Inflammatory macrophage (primary cell): ENCODE measurements at places on chromosomes 2 and 18.

DNA sequence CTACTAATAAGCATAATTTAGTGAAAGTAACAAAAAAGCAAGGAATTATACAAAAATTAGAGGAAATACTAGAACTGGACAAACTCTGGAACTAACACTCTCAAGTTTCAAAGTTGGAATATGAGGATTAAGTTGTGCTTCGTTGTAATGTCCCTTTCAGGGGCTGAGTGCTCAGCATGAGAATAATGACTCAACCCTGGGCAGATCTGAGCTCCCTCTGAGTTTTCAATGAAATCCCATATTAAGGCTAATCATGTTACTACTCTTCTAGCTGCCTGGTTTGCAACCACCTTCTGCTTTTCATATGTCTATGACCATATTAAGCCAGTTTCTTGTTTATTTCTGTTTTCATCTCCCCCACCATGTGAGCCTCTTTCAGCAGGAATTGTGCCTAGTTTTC, 274.9 kb upstream of the LRRTM4 start:
- no peak for DNase-seq

- no peak for DNase-seq
These were observed 184.5 kb downstream of the MGAT5 start for GRCh38 chr2:134438371-134438770.

DNA sequence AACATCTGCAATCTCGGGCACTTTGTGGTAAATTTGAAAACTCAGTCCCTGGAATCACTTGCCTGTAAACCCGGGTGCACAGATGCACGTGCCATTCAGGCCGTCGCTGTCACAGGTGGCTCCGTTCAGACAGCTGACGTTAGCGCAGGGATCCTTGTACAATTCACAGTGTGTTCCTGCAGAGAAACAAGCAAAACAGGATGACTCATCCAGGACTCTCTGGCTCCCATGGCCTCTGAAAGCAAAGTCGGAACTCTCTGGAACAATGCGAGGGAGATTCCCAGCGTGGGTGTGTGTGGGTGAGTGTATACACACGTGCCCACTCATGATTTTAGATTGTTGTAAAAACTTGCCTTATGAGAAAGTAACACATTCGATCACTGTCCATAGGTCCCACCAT, 136.1 kb upstream of the PID1 start:
- DNase-seq: peak; percentile 43

DNA sequence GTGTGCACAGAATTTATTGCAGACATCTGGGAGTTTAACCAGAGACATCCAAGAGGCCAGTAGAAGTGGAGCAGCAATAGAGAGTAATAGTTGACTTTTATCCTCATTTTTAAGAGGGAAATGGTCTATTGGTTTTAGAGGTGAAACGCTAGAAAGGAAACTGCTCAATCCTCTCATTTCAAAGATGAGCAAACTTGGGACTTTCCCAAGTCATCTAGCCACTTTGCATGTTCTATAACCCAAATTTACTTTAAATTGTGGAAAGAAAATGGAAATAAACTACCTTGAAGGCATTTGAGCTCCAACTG, 601.7 kb downstream of the ARHGAP15 start:
- DNase-seq: no peak

- no peak for DNase-seq
These were observed 600.2 kb downstream of the NYAP2 start for GRCh38 chr2:225999692-226000091.

DNA sequence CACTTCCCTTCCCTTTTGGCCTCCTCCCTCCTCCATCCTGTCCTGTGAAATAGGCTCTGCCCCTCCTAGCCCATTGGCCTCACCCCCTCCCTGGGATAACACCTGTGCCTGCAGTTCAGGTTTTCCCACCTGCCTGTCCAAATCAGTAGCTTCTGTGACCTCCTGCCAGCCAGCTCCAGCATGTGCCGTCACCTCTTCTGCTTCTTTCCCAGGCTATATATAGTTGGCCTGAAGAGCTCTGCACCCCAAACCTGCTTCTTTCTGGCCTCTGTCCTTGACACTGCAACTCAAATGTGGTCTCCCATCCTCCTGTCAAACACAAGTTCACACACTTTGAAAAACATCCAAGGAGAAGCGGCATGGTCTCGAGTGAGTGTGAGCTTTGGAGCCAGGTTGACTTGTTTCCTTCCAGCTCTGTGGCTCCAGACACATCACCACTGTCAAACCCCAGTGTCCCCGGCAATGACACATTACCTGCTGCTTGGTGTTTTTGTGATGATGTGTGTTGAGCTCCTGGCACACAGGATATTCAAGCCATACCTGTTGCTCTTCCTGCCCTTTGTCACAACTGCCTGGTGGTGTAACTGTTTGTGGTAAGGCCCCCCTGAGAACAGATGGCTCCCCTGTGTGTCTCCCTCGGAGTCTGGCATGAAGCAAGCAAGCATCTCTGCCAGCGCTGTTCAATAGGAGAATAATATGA, 143.6 kb upstream of the DAPL1 start:
- DNase-seq: no peak

- no peak for DNase-seq
These were observed 259.0 kb upstream of the ERBB4 start for GRCh38 chr2:212797484-212798205.

- DNase-seq: no peak
These were observed 100.9 kb downstream of the SPRED2 start for GRCh38 chr2:65331336-65332025.

DNA sequence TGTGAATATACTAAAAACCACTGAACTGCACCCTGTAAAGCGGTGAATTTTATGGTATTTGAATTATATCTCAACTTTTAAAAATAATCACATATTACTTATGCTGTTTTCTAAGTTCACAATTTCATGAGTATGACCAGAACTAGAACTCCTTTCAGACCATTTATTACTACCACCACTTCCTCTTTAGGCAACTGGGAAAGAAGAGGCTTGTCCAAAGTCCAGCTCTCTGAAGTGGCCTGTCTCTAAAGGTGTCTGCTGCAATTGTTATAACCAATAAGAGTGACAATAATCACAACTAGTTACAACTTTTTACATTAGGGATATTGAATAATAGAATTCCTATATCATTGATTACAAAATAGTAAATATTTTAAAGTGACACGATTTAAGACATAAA, 267.9 kb upstream of the PIK3C3 start:
- DNase-seq: no peak

DNA sequence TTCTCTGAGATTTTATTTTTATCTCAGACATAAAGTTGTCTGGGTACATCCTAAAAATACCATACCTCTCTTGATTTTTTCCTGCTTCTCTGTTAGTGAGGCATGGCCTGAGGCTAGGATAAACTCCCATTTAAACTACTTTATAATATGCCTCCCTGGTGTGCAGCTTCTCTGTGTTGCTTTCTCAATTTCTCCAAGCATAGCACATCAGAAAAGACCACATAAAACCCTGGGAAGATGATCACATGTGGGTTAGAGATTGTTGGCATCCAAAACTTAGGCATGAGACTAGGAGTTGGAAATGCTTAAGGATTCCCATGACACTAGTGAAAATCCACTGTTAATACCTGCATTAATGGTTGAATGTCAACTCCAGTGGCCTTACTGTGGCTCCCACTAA, 254.6 kb downstream of the RND3 start:
- DNase-seq: no peak

- DNase-seq: no peak
These were observed 3.0 kb downstream of the SIX2 start for GRCh38 chr2:45006041-45006941.

GRCh38 chr18:48007955-48008701, 77.7 kb upstream of the SMAD2 start:
- peak; percentile 20 for DNase-seq

DNA sequence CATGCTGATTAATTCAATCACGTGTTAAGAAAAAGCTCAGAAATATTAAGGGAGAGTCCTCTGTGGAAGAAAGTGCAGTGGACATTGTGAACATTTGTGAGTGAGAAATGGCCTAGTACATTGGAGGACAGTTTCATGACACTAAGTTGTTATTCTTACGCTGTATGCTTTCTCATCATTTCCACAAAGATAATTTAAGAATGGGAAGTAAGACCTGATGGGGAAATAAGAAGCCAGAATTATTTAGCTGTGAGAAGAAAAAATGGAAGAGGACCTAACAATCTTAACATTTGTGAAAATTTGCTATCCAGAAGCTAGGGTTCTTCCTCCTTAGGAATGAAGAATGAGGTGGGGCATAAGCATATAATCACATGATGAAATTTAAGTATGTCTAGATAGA, 15.2 kb upstream of the RAPH1 start:
- DNase-seq: peak; percentile 4

GRCh38 chr18:59068276-59069071, 71.2 kb upstream of the SEC11C start:
- no peak for DNase-seq

GRCh38 chr2:173412628-173413027, 58.0 kb downstream of the CDCA7 start:
- DNase-seq: no peak

- no peak for DNase-seq
These were observed 363 bp downstream of the GREB1 start for GRCh38 chr2:11534071-11534745.

- no peak for DNase-seq
These were observed 858 bp downstream of the KCNS3 start for GRCh38 chr2:17879137-17879912.

DNA sequence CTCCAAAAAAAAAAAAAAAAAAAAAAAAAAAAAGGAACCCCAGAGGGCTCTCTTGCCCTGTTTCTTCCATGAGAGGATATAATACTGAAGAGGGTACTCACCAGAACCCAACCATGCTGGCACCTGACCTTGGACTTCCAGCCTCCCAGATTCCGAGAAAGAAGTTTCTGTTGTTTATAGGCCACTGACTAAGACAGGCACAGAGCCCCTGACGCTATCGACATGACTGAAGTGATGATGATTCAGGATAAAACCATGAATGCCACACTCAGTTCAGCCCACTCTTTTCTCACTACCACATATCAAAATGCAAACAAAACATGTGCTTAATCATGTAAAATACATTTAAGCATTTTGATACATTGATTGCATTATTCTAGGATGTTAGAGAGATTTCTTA, 66.1 kb upstream of the CDCA7 start:
- DNase-seq: no peak

- no peak for DNase-seq
These were observed 70.1 kb downstream of the NABP1 start for GRCh38 chr2:191748059-191748461.

- no peak for DNase-seq
These were observed 196.9 kb downstream of the C1D start for GRCh38 chr2:67865917-67866316.
